ENCODE measurements at places on chromosomes 5 and 9.

DNA sequence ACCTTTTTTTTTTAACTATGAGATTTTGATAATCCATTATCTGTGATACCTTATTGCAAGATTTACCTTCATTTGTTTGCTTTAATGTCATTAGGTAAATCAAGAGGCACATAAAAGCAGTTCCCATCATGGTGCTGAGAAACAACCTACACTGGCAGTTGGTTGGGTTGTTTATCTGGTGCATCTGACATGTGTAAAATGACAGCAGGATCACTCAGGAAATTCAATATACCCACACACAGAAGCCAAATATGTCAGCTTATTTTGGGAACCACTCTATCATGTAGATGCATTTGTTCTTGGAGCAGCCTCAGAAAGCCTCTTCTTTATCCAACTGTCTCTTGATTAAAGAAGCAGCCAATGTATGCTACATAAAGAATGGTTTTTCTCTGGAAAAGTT, 7.8 kb upstream of the CCDC192 start:
- DNase-seq, result no peak

GRCh38 chr9:20187318-20187717, 398.5 kb upstream of the SLC24A2 start:
- DNase-seq, result no peak

DNA sequence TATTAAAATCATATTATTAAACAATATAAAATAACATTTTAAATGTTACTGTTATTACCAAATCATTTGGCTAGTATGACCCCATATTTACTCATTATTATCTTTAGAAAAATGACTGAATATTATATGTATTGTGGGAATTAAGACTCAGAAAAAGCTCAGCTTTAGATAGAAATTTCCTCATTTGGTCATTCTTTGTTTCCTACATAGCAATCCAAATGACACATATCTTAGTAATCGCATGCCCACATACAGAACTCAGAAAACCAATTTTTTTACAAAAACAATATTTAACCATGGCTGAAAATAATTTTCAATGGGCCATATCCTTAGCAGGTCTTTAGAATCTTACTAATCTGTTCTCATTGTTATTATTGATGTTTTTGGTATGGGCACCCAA, 53.8 kb upstream of the TSLP start:
- DNase-seq, result no peak

GRCh38 chr5:61289669-61290306, 42.3 kb upstream of the ZSWIM6 start:
- DNase-seq, result no peak

DNA sequence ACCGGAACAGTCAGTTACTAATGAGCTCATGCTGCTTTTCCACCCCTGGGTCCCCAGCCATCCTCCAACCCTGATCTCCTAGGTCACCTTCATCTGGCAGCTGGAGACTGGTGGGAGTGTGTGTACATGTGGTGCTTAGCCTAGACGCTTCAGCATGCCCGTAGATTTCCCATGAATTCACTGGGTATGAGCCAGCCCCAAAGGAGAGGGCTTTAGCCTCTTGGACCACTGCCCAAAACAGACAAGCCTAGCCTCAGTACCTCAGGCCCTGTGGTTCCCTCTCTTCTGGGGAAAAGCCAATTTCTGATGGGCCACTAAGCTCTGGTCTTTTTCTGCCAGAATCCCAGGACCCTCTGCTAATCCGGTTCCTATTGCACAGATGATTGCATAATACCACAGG, 48.0 kb upstream of the ASTN2 start:
- no peak for DNase-seq
